ENCODE measurements at places on chromosomes 13 and 19. TPM values are rescaled to one million over a fixed set of nuclear protein-coding genes. Genes with fewer than 3 reads are reported as not detected.

Gene CYP2F1
- total RNA-seq: not detected

Gene LIM2
- 0.24 TPM for total RNA-seq

Gene ELSPBP1
- total RNA-seq: not detected

Gene NALCN
- not detected for total RNA-seq

Gene PDE4C
- 0.14 TPM for total RNA-seq

GRCh38 chr13:61935710-61936109 is 520.1 kb upstream of the PCDH20 start:
- no peak for DNase-seq
- no peak overlapping the region for H3K4me3 ChIP-seq

DNA sequence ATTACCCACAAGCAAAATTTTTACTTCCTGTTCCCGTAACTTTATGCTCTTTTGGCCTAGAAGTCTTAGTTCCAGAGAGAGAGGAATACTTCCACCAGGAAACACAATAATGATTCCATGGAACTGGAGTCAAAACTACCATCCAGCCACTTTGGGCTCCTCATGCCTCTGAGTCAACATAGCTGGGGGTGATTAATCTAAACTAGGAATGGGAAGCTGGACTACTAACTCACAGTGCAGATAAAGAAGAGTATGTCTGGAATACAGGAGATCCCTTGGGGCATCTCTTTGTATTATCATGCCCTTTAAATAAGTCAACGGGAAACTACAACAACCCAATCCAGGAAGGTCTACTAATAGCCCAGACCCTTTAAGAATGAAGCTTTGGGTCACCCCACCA is 8.9 kb upstream of the ELF1 start:
- H3K27me3 ChIP-seq: no peaks in the 10 kb centered on the region
- H3K27ac ChIP-seq: no peak overlapping the region
- peaks cover 11% of the 10 kb centered on the region for H3K36me3 ChIP-seq

DNA sequence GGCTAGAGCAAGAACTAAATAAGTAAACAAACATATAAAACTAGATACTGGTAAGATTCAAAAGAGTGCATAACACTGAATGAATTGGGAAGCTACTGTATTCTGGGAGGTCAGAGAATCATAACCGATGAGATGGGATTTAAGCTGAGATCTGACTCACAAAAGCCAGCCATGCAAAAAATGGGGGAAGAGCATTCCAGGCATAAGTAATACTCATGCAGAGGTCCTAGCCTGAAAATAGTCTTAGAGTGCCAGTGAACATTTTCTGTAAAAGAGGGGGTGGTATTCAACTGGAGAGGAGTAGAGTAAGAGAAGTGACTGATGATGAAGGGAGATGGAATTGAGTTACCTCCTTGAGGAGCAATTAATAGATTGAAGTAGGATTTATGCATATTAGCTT is 872.0 kb upstream of the GPC6 start:
- DNase-seq: no peak
- no peaks in the 10 kb centered on the region for H3K27me3 ChIP-seq
- H3K4me1 ChIP-seq: no peaks in the 10 kb centered on the region
- H3K36me3 ChIP-seq: no peaks in the 10 kb centered on the region
- H3K4me3 ChIP-seq: no peak overlapping the region
- no peak overlapping the region for H3K27ac ChIP-seq

GRCh38 chr19:46303322-46303690 is 6.5 kb downstream of the HIF3A start:
- no peak overlapping the region for H3K27ac ChIP-seq
- H3K4me1 ChIP-seq: no peaks in the 10 kb centered on the region
- no peaks in the 10 kb centered on the region for H3K36me3 ChIP-seq
- DNase-seq: no peak

Data from activated CD4-positive, alpha-beta T cell treated with anti-CD3 and anti-CD28 coated beads, Interleukin-2, amount 10 ng/mL, durations not matched to agents 24 days and 14 days (primary cell).